ENCODE measurements at places on chromosomes 3 and 15. TPM values are rescaled to one million over a fixed set of nuclear protein-coding genes. Genes with fewer than 3 reads are reported as not detected.

DNA sequence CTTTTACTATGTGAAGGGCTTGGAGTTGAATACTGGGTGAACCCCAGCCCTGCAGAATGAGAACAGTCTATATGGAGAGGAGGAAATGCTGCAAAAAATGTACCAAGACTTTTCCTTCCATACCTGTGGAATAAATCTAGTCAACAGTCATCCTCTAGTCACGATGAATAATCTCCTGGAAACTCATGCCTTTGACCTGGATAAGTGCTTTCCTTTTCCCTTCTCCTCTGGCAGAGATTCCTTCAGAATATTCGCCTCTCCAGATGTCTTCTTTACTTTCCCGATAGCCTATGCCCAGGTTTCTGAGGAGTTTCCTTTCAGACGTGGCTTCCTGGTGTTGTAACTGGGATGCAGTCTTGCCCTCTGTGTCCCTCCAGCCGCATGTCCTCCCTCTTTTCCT lies 28.1 kb downstream of the CCNL1 start:
- DNase-seq = no peak

DNA sequence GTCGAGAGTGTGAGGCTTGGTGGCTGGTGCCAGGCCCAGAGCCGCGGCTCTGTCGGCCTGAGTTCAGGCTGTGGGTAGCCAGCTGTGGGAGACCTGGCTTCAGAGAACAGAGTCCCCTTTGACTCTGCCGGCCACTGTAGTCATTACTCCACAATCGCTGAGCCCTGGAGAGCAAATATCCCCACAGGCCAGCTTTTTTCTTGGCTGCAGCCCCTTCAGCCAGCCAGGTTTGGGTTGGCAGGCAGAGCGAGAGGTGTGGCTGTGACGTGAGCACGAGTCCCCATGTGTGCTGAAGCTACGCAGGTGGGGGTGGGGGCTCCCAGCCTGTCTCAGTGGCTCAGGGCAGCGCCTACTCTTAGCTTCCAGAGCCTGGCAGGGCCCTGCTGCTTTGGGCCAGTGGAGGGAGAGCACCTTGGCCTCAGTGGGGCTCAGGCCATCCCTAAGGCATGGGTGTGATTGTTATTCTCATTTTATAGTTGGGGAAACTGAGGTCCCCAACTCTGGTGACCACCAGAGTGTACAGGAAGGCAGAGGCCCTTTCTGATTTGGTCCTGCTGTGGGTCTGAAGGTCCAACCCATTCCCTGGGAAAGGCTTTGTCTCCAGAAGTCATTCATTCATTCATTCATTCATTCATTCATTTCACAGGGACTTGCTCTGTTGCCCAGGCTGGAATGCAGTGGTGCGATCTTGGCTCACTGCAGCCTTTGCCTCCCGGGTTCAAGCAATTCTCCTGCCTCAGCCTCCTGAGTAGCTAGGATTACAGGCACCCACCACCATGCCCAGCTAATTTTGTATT lies 45.7 kb upstream of the LCTL start:
- no peak for DNase-seq

- DNase-seq = peak; percentile 28
Measured at GRCh38 chr3:183085634-183086390, 13.5 kb downstream of the MCCC1 start.

- DNase-seq = no peak
Measured at GRCh38 chr3:151976211-151977050, 103.0 kb downstream of the SUCNR1 start.

GRCh38 chr3:48565591-48566400 lies 2.2 kb upstream of the UCN2 start:
- DNase-seq = no peak

DNA sequence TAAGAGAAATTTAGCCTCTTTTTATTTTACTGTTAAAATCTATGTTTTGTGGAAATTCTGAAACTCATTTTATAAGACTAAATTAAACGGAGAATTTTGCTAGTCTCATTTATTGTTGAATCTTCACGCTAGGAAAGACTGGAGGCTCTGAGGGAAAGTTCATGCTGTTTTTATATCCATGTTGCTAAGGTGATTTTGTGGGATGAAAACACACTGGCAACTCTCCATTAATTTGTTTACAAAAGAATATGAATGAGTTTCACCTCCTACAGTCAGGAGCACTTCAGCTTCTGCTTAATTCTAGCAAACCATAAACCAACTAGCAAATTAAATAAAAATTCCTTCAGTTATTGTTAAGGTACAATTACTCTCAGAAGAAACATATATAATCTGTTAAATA lies 195.4 kb downstream of the RAP2B start:
- DNase-seq = no peak

DNA sequence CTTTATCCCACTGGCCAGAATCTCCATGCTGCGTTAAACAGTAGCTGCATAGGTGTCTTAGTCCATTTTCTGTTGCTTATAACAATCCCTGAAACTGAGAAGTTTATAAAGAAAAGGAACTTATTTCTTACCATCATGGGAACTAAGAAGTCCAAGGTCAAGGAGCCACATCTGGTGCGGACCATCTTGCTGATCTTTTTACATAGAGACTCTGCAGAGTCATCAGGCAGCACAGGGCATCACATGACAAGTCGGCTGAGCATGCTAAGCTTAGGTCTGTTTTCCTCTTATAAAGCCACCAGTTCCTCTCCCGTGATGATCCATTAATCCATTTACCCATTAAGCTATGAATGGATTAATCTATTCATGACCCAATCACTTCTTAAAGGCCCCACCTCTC lies 22.4 kb upstream of the FAM174B start:
- no peak for DNase-seq

- DNase-seq = no peak
Measured at GRCh38 chr3:10234526-10235230, 13.6 kb upstream of the TATDN2 start.

GRCh38 chr3:194119831-194120590 lies 15.9 kb upstream of the HES1 start:
- no peak for DNase-seq

CSPG5 gene
- total RNA-seq = 0.40 TPM

- DNase-seq = no peak
Measured at GRCh38 chr3:167909504-167909896, 174.0 kb downstream of the SERPINI1 start.

DNA sequence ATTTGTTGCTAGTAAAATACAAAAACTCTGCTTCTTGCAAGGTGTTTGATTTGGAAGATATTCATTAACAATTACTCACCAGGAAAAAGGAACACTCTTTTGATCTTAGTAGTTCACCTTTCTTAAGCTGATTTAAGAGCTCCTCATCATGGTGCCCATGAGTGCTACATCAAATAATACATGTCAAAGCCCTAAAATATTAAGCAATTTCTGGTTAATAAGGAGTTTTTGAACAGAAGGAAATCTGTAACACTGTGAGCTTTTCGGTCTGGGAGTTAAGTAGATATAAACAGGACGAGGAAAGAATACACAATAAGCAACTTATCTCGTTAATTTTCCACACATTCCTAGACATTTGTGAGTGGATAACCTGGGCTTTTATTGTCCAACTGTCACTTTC lies 83.9 kb upstream of the DCBLD2 start:
- DNase-seq = no peak

TRIM42 gene
- not detected for total RNA-seq

- DNase-seq = no peak
Measured at GRCh38 chr3:10702961-10703740, 112.9 kb upstream of the SLC6A11 start.

DNA sequence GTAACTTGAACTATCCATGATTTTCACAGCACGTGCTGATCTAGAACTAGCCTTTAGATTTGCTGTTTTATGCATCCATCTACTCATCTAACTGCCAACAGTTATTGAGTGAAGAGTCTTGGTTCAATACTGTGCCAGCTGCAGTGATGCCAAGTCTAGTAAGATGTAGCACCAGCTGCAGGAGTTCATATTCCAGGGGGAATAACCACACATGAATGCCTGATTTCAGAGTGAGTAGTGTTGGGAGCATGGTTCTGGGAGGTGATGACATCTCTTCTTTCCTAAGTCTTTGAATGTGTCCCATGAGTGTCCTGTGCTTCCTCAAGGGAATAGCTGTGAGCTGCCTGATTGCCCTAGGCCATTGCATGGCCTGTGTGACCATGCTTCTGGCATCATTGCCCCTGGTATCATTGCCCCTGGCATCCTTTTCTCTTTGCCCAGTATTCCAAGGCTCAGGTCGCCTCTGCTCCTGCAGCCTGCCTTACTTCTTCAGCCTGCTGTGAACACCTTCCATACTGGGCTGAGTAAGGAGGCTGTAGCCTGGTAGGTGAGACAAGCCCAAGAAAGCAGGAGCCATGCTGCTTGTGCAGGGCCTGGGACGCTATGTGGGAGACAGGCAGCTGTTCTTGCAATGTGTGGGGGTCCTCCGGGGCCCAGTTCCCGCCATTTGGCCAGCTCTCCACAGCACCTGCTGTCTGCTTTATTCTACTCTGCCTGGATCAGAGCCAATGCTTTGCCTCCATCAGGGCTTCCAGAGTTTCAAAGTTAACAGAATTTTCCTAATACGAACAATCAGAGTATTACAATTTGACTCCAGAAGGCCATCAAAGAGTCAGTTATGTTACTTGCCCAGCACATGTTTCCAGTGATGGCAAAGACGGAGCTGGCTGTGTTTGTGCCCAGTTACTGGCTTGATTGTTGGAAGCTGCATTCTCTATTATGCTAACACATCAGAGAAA lies 73.2 kb downstream of the CLSTN2 start:
- DNase-seq = no peak

SPATA12 gene
- total RNA-seq = not detected

DNA sequence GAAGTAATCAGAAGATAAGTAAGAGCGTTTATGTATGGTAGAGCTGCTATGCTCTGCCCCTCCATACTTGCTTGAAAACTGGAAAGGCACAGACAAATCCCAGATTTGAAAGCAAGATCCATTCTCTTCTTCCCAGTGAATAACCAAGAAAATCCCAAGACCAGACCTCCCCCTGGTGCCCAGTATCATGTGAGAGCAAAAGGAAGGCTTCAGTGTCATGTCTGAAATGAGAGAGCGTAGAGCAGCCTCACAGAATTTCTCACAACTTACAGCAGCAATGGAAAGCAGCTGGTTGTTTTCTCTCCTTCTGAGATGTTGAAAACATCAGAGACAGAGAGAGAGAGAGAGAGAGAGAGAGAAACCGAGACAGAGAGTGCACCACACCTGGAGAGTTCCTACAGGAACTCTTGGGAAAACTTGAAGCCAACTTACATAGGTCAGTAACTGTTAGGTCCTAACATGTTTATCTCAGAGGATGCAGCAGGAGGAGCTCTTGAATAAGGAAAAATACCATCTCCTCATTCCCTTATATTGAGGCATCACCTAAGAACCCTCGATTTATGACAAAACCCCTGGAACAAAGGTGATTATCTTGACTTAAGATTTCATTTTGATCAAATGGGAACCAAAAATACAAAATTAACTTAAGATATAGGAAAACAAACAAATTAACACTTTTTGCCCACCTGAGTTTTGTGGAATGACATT lies 273.3 kb downstream of the NSUN3 start:
- no peak for DNase-seq

GRCh38 chr3:133169331-133170068 lies 131.3 kb downstream of the TMEM108 start:
- DNase-seq = no peak

DNA sequence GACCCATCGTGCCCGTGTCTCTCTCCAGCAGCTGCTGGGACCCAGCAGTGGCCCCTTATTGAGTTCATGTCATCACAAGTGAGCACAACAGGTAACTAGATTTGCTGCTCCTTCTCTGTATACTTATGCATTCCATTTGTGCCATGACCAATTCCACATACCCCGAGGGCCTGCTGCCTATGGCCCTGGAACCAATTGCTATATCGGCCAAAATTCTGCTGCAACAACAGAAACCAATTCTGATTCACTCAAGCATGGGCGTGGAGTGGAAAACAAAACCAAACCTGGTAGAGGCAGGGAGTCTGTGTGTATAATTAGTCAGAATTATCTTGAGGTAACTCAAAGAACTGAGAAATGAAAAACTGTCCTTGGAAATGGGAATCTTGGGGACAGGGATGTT lies 516.6 kb downstream of the EPHB1 start:
- no peak for DNase-seq

DNA sequence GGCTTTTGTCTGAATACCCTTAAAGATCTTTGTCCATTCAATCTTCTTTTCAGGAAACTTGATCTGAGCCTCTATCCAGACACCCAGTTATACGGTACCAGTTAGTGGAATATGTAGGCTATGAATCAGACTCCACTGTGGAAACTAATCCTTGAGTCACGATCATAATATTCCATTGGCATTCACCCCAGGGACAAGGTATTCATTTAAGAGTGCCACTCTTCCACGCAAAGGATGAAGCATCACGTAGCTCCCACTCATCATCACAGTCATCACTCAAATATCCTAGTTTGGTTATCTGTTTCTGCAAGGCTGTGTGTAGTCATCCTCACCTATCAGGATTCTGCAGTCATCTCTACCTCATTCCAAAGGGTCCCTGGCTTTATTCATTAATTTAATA lies 85.6 kb downstream of the NEDD4 start:
- no peak for DNase-seq

CCDC80 gene
- total RNA-seq = not detected

MINAR1 gene
- total RNA-seq = 0.55 TPM

CD276 gene
- total RNA-seq = 0.37 TPM

GRCh38 chr3:177642042-177642803 lies 444.9 kb upstream of the TBL1XR1 start:
- no peak for DNase-seq

SENP2 gene
- total RNA-seq = 29.7 TPM

- DNase-seq = no peak
Measured at GRCh38 chr15:76964157-76964556, 30.8 kb upstream of the PSTPIP1 start.

GRCh38 chr3:23203708-23204330 lies 692 bp downstream of the UBE2E2 start:
- peak; percentile 8 for DNase-seq

DNA sequence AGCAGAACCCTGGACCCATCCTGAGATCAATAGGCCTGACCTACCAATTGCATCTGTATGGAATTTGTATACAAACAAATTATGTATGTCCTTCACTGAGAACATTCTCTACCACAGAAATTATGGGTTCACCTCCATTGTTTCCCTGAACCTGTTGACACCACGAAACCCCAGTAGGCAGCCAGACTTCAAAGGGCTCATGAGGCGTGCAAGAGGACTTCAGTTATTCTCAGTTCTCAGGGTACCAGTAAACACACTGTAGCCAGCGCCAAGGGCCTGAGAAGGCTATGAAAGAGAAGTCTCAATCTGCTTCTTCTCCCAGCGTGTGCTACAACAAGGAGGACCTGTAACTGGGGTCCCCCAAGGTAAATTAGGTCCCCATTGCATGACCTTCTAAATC lies 254.9 kb upstream of the GOLGA6L4 start:
- DNase-seq = no peak

DNA sequence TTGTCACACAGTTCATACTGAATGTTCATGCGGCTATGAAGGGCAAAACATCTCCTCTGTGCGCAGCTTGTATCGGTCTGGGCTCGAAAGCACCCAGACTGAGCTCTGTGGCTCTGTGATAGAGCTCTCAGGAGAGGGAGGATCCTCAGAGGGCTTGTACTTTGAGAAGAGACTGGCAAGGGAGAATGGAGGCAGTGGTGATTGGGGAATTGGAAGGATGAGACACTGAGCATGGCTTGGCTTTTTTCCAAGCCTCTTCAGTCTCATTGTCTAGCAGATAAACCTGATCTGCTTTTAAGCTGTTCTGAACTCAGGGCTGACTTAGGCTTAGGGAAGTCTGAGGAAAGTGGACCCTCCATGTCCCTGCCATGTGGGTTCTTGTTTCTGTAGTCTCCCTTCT lies 43.0 kb downstream of the RAD54L2 start:
- no peak for DNase-seq

SLC9C1 gene
- not detected for total RNA-seq
